Memory B cell (primary cell): ENCODE measurements at places on chromosomes 3 and 15.

- no peak for DNase-seq
Observed at GRCh38 chr3:21913791-21914190, 162.8 kb upstream of the ZNF385D start.

DNA sequence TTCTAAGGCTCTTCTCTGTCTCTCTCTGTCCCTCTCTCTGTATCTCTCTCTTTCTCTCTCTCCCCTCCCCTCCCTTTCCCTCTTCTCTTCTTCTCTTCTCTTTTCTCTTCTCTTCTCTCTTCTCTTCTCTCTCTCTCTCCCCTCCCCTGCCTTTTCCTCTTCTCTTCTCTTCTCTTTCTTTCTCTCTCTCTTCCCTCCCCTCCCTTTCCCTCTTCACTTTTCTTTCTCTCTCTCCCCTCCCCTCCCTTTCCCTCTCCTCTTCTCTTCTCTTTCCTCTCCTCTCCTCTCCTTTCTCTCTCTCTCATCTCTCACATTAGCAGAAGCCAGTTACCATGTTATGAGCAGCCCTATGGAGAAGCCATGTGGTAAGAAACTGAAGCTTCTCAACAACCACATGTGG is 25.0 kb upstream of the SLC25A36 start:
- DNase-seq, result no peak

DNA sequence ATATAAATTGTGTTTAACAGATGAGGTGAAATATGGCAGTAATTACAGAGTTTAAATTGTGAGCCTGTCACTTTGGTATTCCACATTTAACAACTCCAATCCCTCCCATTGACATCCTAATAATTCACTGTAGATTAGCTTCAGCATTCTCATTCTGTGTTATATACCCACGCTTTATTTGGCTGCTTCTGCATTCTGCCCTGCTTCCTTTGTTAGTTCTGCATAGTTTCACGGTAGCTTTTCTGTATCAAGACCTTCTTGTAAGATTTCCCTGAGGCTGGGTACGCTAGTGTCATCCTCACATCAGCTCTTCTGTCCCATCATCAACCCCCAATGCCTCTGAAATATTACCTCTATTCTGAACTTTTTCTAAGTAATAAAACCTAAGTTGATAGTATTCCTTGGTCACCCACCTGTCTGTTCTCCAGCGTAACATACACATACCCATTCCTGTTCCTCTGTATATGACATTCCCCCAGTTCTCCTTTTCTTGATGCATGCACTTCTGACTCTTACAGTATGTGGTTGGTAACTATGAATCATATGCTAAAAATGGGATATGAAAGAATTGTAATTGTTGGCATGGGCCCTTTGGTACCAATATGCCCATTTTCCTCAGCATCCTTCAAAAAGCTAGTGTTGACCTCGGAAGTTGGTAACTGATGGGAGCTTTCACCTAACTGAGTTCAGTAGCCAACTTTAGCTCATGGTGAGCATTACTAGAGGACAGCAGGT is 171.2 kb downstream of the KLHL25 start:
- DNase-seq, result no peak

DNA sequence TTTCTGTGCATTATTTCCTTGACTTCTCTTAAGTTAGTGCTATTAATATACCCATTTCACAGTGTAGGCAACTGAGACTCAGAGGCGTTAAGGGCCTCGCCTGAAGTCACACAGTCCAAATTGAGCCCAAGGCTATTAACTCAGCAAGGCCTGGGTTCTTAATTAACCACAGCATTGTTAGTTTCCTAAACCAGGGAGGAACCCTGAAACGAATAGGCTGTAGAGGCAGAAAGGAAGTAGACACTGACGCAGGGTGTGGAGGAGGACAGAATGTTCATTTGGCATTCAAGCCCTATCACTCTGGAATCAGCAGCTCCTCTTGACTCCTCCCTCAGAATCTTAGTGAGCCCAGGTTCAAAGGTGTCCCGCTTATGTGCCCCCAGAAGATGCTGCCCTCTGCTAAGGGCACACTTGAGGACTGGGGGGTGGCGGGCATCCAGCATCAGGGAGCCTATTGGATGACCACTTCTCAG is 13.9 kb downstream of the ARHGEF3 start:
- no peak for DNase-seq

- DNase-seq, result no peak
Observed at GRCh38 chr15:46408312-46408711, 773.5 kb downstream of the SQOR start.
